Renal cortex interstitium (tissue), 15 donors: ENCODE measurements at places on chromosomes 6 and 20. TPM values are rescaled to one million over a fixed set of nuclear protein-coding genes. Genes with fewer than 3 reads are reported as not detected.

GRCh38 chr6:14440215-14440910 lies 322.8 kb downstream of the CD83 start:
- no peak for DNase-seq

GRCh38 chr6:54440549-54440948 lies 132.3 kb downstream of the TINAG start:
- DNase-seq = no peak

DNA sequence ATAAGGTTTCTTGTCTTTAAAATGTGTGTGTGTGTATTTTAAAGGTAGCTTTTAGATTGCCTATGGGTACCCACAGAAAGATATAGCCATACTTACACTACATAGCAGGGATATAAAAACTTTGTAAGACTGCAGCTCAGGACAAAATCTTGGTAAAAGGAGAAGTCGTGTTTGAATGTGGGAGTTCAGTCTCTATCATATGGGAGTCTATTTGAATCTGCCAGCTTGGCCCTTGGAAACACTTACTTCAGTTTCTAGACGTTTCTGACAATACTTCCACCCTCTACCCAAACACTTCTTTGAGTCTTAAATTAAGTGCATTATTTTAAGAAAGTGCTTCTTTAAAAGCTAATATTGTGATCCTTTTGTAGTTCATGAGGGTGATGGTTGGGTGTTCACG lies 155.7 kb downstream of the CARMIL1 start:
- DNase-seq = no peak

GRCh38 chr6:36525346-36525745 lies 21.9 kb downstream of the STK38 start:
- DNase-seq = no peak

DNA sequence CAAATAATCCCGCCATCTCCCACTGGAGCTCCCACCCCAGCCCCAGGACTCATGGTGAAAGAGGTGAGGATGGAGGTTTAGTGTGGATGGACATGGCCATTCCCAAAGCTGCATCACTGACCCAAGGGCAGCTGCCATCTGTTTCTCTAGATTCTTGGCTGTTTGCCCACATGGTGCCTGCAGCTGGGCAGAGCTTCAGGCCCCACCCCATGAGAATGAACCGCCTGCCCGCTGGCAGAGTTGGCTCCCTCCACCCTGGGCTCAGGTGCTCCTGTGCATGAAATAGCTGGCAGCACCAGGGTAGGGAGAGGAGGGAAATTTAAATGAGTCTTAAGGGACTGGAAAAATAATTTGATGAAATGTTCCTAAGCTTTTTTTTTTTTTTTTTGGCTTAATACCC lies 17.4 kb downstream of the SCML4 start:
- no peak for DNase-seq

- no peak for DNase-seq
These were observed 33.8 kb upstream of the ECI2 start for GRCh38 chr6:4169028-4169789.

DNA sequence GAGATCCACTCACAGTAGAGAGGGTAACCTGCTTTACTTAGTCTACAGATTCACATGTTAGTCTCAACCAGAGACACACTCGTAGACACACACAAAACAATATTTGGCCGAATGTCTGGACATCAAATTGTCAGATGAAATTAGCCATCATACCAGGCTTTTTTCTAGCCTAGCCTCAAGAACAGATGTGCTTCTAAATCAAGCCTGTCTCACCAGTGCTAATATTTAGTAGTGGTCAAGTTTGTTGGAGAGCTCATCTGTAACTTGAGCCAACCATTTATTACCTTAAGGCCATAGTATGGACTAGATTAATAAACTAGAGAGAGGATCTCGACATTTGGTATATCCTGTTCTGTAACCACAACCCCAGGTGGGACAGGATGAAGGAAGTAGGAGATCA lies 1118.8 kb upstream of the MAP3K7 start:
- DNase-seq = no peak

GRCh38 chr6:169339731-169340309 lies 86.2 kb upstream of the THBS2 start:
- no peak for DNase-seq

GRCh38 chr6:85348643-85349042 lies 101.2 kb upstream of the NT5E start:
- no peak for DNase-seq

GRCh38 chr20:17743677-17744076 lies 43.9 kb downstream of the BANF2 start:
- DNase-seq = no peak

DNA sequence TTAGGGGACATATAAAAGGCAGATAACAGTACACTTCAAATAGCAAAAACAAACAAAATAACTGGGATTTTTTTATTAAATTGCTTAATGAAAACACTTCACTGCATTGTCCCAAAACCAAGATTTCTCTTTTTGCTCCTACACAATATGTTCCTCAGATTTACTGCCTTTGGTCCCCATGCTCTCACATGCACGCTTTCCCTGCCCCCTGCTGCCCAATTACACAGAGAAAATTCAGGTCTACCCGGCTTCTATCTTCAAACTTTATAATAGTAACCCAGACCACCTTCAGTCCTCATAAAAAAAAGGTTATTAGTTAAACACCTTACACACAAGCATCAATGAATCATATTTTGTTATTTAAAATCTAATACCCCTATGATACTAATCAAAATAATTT lies 673.8 kb upstream of the HS3ST5 start:
- DNase-seq = no peak

DNA sequence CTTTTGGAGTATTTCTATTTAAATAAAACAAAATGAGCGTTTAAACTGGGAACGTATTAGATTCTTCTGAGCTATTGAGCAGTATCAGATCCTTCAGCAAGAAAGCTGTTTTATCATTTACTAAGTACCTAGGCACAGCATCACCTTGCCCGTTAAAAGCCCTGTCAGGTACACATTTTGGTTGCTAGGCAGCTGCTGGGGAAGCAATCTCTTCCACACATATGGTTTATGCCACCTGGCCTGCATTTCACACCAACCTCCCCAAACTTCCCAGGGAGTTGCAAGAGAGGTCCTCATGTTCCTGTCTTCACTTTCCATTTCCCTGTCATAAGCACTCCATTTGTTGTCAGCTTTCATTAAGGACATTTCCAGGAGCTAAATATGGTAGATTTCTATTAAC lies 400.1 kb downstream of the PLCB1 start:
- DNase-seq = no peak

GRCh38 chr6:127073222-127073621 lies 45.2 kb upstream of the RSPO3 start:
- DNase-seq = no peak

- DNase-seq = no peak
These were observed 63.7 kb downstream of the EFCAB8 start for GRCh38 chr20:32922466-32922865.

DNA sequence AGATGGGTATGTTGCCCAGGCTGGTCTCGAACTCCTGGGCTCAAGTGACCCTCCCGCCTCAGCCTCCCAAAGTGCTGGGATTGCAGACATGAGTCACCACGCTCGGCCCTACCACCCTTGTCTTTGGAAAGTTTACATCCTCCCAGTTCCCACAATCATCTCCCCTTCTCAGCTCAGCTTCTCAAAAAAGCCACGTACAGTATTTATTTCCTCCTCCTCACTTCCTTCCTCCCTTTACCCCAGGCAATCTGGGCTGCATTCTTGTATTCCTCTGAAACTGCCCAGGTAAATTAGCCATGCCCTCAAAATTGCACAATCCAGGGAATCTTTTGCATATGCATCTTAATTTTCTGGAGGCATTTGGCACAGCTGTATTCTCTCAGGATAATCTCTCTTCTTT lies 7.4 kb upstream of the SLC23A2 start:
- no peak for DNase-seq

DNA sequence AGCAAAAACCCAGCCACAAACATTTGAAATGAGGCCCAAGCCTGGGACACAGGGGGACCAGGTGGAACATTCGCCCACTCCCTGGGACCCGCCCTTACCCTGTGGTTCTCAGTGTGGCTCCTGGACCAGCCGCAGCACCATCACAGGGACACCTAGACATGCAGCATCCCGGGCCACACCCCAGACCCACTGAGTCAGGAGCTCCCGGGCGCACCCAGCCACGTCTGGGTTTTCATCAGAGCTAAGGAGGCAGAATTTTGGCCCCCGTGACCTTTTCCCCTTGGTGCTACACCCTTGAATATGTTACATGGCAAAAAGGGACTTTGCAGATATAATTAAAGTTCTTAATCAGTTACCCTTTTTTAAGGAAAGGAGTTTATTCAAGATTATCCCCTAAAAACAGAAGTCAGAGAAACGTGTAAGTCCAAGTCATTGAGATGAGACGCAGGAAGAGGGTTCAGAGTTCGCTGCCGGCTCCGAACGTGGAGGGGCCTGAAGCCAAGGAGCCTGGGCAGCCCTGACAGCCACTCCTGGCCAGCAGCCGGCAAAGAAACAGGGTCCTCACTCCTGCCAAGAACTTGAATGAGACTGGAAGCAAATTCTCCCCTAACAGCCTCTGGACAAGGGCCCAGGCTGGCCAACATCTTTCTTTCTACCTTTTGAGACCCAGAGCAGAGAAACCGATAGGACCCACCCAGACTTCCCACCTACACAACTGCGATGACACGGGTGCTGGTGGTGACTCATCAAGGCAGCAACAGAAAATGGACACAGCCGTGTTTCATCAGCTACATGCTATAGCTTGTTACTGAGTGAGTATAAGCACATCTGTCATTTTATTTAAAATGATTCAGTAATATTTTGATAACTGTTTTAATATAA lies 25.3 kb downstream of the BFSP1 start:
- DNase-seq = no peak

GRCh38 chr20:38591474-38592410 lies 9.9 kb upstream of the ARHGAP40 start:
- no peak for DNase-seq

DNA sequence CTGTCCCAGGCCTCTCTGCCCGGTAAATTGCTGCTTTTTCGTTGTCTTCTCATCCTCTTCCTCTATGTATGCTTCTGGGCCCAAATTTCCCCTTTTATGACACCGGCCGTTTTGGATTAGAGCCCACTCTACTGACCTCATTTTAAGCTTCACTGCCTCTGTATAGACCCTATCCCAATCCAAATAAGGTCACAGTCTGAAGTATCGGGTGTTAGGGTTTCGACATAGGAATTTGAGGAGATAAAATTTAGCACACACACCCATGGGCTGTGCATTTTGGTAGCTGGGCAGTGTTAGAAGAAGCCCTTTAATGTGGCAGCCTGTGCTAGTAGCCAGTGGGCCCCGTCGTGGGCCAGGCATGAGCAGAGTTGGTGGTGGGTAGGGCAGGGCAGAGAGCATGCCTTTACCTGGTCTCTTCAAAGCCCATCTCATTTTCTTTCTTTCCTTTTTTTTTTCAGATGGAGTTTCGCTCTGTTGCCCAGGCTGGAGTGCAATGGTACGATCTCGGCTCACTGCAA lies 27.9 kb upstream of the EZR start:
- DNase-seq = no peak

- no peak for DNase-seq
These were observed 692.9 kb downstream of the QKI start for GRCh38 chr6:164107297-164107995.

DNA sequence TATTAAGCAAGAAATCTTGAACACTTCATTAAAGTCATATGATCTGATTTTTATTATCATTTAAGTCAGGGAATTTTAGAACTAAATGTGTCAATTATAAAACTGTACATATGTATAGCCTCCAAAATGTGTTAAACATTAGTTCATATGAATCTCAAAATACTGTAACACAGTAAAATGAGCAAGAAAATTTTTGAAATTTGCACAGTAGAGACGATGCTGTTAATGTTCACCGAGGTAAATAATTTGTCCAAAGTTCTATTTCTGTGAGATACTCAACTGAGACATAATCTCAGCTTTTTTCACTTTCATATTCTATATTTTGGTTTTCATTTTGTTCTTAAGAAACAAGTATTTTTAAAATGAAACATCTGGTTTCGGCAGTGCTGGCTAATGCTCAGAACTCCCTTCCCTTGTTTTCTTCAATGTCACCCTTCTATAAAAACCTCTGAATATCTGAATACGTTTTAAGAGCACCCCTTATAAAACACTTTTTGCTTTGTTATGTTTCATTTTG lies 353.1 kb downstream of the LAMA2 start:
- no peak for DNase-seq

- no peak for DNase-seq
These were observed 38.1 kb downstream of the TXLNB start for GRCh38 chr6:139253656-139254055.

DNA sequence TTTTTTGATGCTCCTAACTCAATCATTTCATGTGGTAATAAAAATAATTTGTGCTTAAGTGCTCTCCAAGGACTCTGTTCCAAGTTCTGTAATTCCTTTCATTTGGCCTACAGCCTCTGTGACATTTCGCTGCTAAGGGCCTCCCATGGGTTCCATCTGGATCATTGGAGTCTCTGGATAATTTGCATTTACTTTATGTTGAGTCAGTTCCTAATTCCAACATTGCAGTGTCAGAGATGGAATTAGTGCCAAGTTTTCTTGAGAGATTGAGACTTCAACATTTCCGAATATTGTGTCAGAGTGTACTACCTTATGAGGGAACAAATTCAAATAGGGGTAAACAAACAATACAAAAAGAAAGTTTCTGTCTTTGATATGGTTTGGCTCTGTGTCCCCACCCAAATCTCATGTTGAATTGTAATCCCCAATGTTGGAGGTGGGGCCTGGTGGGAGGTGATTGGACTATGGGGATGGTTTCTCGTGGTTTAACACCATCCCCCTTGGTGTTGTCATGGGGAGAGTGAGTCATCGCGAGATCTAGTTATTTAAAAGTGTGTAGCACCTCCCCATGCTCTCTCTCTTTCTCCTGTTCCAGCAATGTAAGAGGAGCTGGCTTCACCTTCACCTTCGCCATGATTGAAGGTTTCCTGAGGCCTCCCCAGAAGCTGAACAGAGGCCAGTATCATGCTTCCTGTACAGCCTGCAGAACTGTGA lies 244.1 kb upstream of the TBX18 start:
- DNase-seq = no peak

GRCh38 chr20:16553684-16554083 lies 19.6 kb downstream of the KIF16B start:
- no peak for DNase-seq

DNA sequence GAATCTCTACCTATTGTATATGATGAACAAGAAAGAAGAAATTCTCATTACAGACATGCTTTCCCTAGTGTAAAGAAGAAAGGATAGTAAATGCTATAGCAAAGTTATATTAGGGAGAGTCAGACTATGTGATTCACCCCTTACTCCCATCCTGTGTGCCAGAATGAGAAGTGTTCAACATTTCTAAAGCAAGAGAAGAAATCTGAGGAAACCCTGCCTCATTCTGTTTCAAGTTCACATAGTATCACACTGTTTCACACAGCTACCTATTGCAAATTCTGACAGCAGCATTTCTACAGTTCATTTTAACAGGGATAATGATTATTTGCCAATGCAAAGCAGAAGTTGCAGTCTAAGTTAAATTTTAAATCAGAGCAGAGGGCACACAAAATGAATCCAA lies 267.2 kb upstream of the TCF21 start:
- no peak for DNase-seq

Gene SPINT3
- polyA plus RNA-seq = not detected

Gene PXDC1
- 19.7 TPM for polyA plus RNA-seq

Gene C6orf141
- 1.3 TPM for polyA plus RNA-seq

Gene OARD1
- 66.3 TPM for polyA plus RNA-seq

Gene OR2J3
- polyA plus RNA-seq = not detected

Gene PRL
- 0.13 TPM for polyA plus RNA-seq

Gene SNAP25
- polyA plus RNA-seq = 6.4 TPM

Gene SLCO4A1
- polyA plus RNA-seq = 3.3 TPM

Gene SCAND1
- polyA plus RNA-seq = 56.8 TPM

Gene DCDC2
- 119 TPM for polyA plus RNA-seq

Gene PPP1R3G
- 3.0 TPM for polyA plus RNA-seq
